ENCODE measurements at places on chromosomes 6 and 20.

DNA sequence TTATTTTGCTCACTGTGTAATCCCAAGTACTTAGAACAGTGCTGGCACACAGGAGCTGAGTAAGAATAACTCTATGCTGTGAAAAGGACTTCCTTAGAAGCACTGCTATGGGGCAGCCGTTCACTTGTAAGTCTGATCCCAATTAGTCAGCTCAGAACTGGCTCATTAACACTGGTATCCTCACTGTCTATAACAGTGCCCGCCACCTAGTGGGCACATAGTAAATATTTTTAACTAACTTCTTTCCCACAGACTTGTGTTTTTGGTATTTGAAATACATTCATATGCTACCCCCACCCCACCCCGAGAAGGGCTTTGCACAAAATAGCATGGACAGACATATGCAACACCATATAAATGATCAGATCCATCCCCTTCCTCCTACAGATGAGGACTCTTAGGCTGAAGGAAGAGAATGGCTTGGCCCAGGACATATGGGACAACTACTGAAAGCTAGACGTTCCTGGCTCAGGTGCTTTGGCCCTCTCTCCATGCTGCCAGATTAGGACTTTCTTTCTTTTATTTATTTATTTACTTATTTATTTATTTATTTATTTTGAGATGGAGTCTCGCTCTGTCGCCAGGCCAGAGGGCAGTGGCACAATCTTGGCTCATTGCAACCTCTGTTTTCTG, 47.1 kb downstream of the DST start:
- no peak for DNase-seq

- DNase-seq, result no peak
Observed at GRCh38 chr6:50198245-50198644, 148.5 kb upstream of the DEFB112 start.

DNA sequence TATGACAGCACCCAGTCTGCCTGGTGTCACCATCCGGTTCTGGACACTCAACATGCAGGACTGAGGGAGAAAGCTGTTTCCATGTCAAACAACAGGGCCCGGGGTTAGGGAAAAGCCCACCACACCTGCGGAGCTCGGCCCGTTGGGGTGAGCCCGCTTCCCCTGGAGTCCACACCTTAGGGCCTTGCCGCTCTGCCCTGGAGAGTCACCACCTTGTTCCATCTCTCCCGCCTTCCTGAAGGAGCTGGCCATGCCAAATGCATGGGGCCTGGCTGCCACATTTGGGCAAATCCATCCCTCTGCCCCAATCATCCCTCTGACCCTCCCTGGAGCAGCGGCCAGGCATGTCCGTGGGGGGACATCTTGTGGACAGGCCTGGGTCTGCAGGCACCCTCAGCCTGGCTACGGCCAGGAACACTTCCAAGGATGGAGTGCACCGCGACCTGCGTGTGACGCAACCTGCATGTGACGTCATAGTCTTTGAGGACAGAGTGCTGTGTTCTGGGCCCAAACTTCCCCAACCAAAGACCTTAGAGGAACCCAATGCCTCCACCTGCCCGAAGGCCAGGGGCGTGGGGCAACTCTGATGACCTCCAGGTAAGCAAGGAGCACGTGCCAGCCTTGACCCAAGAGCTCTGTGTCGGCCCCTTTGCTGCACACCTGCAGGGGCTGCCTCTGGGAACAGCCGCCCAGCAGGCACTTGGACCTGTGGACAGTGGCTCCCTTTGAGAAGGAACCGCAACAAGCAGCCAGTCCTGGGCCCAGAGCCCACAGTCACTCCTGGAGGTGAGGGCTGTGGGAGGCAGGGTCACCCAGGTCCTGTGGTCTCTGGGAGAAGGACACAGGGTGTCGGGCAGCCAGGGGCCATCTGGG, 1.7 kb downstream of the CABLES2 start:
- no peak for DNase-seq

DNA sequence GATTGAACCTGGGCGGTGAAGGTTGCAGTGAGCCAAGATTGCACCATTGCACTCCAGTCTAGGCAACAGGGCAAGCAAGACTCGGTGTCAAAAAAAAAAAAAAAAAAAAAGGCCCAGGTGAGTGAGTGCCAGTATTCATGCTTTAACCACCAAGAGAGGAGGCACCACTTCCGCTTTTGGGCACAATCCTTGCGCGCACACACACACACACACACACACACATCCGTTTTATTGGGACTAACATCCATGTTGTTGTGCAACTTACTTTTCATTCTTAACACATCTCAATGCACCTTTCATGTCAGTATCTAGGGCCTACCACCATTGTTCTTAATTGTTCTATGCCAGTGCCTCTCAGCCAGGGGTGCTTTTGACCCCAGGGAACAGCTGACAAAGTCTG, 263.0 kb downstream of the CDC5L start:
- no peak for DNase-seq

All from NCI-H187 (cell line).